ENCODE measurements at places on chromosomes 2 and 18.

- no peak for DNase-seq
Observed at GRCh38 chr2:106899786-106900530, 14.0 kb upstream of the ST6GAL2 start.

GRCh38 chr18:46676182-46676835 lies 19.3 kb upstream of the LOXHD1 start:
- no peak for DNase-seq

GRCh38 chr2:145919477-145919876 lies 1399.6 kb upstream of the ZEB2 start:
- DNase-seq = no peak

GRCh38 chr2:8479298-8479697 lies 202.6 kb upstream of the ID2 start:
- no peak for DNase-seq

DNA sequence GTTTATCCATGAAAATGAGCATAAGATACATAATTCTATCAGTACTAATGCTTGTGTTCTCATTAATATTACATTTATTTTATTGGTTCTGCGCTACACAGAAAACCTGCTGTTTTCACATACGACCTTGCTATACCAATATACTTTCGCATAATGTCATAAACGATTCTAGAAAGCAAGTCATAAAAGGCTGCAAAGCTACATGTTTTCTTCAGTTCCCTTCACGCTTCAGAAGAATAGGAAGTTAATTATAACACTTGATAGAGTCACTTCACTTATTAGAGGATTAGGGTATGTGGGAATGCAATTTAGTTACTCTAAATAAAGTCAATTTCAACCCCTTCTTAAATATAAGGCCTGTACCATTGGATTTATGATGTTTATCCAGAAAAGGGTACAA lies 29.0 kb downstream of the PSME4 start:
- no peak for DNase-seq

- DNase-seq = no peak
Observed at GRCh38 chr2:215933151-215933550, 80.2 kb downstream of the MREG start.

- DNase-seq = no peak
Observed at GRCh38 chr18:8097399-8097798, 511.8 kb upstream of the RAB12 start.

DNA sequence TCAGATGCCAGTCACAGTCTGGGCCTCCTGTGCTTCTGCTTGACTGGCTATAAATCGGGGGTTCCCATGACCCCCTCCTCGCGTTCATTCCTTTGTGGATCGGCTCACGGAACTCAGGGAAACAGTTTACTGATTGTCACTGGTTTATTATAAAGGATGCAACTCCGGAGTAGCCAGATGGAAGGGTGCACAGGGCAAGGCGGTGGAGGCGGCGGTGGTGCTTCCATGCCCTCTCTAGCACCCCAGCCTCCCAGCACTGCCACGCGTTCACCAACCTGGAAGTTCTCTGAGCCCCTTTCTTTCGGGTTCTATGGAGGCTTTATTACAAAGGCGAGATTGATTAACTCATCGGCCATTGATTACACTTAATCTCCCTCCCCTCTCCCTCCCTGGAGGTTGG lies 15.6 kb downstream of the LPIN1 start:
- no peak for DNase-seq

DNA sequence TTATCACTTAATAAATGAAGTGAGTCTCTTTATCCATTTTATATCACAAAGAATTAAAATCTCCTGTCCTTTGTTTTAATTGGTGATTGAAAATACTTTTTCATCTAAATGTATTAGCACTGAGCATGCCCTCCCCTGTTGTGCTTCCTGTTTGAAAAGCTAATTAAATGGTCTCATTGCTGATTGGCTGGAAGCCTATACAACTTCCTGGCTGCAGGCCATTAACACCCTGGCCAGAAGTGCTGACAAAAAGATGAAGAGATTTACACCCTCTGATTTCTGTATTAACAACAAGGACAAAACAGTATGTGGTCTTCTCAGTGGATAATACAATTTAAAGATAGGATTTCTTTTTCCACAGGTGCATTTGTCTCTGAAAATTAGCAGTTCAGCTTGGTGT lies 548.0 kb downstream of the DCC start:
- no peak for DNase-seq

GRCh38 chr2:64946769-64947247 lies 42.4 kb upstream of the SLC1A4 start:
- DNase-seq = no peak

DNA sequence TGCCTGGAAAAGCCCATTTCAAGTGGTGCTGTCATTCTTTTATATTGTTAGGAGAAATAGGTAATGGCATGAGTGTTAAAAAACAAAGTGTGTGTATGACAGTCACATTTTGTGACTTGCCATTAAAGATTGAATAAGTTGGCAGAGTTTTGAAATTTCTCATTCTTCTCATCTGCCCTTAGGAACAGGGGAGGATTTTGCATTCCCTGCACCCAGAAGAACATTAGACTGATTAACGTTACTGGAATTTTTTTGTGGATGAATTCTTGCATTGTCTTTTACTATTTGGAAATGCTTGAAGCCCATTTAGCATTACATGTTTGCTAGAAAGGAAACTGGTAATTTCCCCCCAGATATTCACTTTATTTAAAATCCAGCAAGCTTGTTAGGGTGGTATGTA lies 162.2 kb downstream of the BABAM2 start:
- DNase-seq = no peak

- no peak for DNase-seq
Observed at GRCh38 chr18:14075196-14075595, 57.0 kb downstream of the ZNF519 start.

DNA sequence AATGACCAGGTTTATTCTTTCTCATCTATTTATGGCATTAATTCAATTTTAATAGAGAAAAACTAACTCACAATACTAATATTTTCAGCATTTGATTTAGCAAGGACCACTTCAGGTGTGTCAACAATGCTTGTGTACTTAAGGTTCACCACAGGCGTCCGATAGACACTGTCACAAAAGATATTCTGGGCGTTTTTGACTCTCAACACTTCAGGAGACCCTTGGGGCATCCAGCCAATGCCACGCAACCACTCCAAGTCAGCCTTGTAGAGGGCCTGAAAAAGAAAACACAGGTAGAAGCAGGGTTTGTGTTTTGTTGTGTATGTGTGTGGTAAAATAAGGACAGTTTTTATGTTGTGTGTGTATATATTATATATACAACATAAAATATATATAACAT lies 158.2 kb downstream of the NEB start:
- no peak for DNase-seq

DNA sequence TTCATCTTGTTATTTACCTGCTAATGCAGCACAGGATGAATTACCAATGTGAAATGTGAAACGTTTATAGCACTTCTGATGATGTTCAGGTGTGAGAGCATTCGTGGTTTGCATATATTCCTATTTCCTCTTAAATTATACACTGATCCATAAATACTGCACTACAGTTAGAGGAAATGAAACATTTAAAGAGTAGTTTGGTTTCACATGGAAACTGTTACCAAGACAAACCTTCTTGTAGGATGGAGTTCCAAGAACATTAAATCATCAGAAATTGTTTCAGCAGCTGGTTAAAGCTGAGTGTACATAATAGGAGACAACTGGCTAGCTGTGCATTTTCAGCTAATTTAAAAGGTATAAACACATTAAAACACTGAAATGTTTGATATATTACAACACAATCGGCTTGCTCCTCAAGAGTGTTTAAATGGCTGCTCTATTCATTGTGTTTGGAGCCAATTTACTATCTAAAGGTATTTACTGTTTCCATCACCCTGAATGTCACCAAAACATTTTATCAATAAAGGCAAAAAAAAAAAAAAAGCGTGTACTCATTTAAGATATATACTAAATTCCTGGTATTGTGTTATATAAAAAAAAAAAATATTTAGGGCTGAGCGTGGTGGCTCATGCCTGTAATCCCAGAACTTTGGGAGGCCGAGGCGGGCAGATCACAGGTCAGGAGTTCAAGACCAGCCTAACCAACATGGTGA lies 100.6 kb downstream of the DYM start:
- DNase-seq = no peak

- DNase-seq = no peak
Observed at GRCh38 chr2:119649364-119649917, 29.6 kb upstream of the TMEM177 start.
